ENCODE measurements at places on chromosomes 4 and X.

GRCh38 chrX:42443267-42443666 lies 334.7 kb downstream of the PPP1R2C start:
- DNase-seq, result no peak

DNA sequence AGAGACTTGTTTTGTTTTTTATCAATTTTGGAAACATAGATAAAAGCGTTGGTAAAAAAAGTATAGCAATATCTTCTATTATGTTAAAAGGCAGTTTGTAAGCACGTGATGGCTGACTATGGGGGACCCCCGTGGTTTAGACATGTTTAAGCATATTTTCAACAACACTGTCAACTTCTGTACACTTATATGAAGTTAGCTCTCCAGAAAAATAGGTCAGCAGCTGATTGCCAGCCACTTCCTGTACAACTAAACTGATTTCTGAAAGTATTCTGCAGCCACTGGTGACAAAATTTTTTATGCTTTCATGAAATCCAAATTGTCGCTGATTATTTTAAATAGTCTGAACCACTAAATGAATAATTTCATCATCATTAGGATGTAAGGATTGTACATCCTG lies 45.2 kb downstream of the RBMX2 start:
- no peak for DNase-seq

DNA sequence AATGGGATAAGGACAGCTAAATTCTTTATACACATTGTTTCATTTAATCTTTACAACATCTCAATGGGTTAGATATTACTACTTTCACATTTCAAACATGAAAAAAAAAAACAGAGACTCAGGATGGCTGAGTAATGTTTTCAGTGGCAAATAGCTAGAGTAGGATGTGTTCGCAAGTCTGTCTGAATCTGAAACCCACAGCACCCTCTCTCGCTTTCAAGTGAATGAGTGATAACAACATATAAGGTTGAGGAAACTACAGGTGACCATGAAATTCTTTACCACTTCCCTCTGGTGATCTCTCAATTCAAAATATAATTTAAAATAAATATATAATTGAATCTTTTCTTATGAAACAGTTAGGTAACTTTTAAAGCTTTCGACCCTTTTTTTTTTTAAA lies 162.6 kb downstream of the PRR32 start:
- no peak for DNase-seq

DNA sequence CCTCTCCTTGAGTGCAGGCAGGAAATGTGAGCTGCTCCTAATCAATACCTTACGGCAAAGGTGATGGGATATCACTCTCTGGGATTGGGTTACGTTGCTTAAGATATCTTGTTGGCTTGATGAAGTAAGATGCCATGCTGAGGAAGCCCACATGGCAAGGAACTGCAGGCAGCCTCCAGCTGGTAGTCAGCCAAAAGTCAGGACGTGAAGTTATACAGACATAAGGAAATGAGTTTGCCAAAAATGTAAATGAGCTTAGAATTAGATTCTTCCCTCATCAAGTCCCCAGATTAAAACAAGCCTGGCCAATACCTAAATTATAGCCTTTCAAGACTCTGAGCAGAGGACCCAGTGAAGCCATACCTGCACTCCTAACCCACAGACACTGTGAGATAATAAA lies 155.0 kb downstream of the QDPR start:
- DNase-seq, result no peak

GRCh38 chr4:85828027-85828890 lies 353.3 kb downstream of the ARHGAP24 start:
- no peak for DNase-seq

DNA sequence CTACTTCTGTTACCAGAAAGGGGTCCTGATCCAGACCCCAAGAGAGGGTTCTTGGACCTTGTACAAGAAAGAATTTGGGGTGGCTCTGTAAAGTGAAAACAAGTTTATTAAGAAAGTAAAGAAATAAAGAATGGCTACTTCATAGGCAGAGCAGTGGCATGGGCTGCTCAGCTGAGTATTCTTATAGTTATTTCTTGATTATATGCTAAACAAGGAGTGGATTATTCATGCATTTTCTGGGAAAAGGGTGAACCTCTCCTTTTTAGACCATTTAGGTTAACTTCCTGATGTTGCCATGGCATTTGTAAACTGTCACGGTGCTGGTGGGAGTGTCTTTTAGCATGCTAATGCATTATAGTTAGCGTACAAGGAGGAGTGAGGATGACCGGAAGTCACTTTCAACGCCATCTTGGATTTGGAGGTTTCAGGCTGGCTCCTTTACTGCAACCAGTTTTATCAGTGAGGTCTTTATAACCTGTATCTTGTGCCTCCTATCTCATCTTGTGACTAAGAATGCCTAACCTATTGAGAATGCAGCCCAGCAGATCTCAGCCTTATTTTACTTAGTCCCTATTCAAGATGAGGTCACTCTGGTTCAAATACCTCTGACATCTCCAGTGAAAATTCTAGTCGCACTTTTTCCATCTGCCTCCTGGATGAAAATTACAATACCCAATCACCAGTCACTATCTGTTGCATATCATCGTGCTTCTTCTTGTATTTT lies 15.5 kb upstream of the TDO2 start:
- no peak for DNase-seq

All from immature natural killer cell (primary cell).